ENCODE measurements at places on chromosomes 4 and X.

- DNase-seq: no peak
Observed at GRCh38 chr4:55347610-55348228, 1.7 kb downstream of the SRD5A3 start.

- DNase-seq: no peak
Observed at GRCh38 chrX:36035550-36035949, 116.0 kb downstream of the CFAP47 start.

DNA sequence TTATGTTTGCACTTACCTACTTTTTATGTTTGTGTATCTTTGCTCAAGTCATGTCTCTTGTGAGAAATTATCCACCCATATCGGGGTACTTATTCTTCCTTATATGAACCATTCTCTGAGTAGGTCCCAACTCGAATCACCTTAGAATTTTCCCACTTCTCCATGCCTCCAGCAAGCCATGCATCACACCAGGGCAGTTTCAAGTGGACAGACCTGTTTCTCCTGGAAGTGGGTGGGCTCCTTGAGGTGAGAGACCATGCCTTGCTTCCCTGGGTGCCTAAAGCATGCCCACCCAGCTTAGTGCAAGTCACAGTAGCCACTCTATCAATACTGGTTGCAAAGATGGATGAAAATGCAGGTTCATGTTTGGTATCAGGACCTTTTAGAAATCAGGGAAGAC lies 187.2 kb downstream of the KIT start:
- no peak for DNase-seq

- no peak for DNase-seq
Observed at GRCh38 chr4:76197971-76198410, 15.6 kb downstream of the SCARB2 start.

GRCh38 chr4:41670982-41671381 lies 77.5 kb downstream of the PHOX2B start:
- DNase-seq: no peak

DNA sequence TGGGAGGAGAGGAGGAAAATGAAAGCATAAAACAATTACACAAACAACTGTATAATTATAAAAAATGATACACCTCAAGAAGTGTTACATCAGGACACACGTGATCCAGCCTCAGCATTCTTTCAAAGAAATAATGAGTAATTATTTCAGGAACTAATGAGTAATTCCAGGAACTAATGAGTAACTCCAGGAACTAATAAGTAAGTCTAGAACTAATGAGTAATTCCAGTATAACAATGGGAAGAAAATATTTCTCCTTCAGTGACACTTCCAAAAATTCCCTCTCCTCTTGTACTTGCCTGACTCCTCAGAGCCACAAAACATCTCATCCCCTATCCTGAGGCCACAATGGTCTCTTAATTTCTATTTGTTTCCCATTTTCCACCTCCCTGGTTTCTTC lies 63.5 kb upstream of the COL25A1 start:
- DNase-seq: no peak

- no peak for DNase-seq
Observed at GRCh38 chr4:178081896-178082295, 639.7 kb upstream of the AGA start.

- DNase-seq: no peak
Observed at GRCh38 chrX:106707771-106708454, 18.6 kb upstream of the RNF128 start.

GRCh38 chrX:48648336-48648751 lies 35.3 kb upstream of the WAS start:
- DNase-seq: peak; percentile 6

- DNase-seq: no peak
Observed at GRCh38 chr4:36281384-36282106, at the start of gene DTHD1. TSS of gene DTHD1 (plus strand) at chr4:36281616. CDS start at chr4:36281759, 143 bp downstream.

DNA sequence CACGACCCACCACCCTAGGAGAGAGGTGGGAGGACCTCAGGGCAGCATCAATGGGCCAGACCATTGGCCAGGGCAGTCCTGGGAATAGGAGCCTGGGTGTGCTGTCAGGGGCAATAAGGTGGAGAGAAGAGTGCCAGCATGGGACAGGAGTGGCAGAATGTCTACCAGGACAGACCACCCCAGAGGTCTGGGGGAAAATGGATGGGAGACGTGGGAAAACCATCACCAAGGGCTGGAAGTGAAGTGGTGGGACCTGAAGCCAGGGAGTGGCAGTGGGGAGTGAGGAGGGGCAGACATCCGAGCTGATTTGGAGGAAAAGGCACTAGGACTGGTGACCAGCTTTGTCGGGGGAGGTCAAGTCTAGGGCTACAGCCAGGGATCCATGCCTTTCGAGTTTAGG lies 993 bp downstream of the EVC2 start:
- no peak for DNase-seq

- DNase-seq: no peak
Observed at GRCh38 chr4:174358829-174359228, 75.1 kb downstream of the CEP44 start.

- DNase-seq: no peak
Observed at GRCh38 chr4:85084371-85085094, 118.0 kb upstream of the WDFY3 start.

DNA sequence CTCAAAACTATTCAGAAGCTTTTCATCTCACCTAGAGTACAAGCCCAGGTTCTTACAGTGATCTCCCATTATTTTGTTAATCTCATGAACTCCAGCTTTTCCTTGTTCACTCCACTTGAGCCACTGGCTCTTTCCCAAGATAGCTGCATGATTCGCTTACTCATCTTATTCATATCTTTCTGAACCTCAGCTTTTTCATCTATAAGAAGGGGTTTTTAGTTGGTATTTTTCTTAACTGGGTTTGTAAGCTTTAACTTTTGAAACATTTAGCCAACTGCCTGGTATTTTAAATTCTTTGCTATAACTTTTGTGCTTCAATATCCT lies 24.0 kb downstream of the GIMD1 start:
- no peak for DNase-seq

DNA sequence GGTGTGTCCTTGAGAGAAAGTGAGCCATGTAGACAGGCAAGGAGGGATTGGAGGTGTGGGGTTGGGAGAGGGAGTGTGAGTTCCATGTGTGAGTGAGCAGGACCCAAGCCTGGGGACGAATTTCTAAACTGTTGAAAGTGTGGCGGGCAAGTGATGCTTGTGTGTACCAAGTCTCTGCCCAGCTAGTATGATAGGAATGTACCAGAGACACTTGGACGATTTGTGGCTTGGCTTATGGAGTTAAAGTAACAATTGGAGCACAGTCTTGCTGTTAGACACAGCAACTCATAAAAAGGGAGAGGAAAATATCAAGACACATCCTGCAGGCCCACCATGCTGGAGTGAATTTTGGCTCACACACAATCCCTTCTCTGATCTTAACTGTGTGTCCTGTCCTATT lies 8.5 kb downstream of the PTTG2 start:
- no peak for DNase-seq

GRCh38 chr4:1727117-1728031 lies 6.1 kb downstream of the TACC3 start:
- no peak for DNase-seq

GRCh38 chr4:169071747-169072146 lies 61.7 kb upstream of the CBR4 start:
- DNase-seq: no peak

DNA sequence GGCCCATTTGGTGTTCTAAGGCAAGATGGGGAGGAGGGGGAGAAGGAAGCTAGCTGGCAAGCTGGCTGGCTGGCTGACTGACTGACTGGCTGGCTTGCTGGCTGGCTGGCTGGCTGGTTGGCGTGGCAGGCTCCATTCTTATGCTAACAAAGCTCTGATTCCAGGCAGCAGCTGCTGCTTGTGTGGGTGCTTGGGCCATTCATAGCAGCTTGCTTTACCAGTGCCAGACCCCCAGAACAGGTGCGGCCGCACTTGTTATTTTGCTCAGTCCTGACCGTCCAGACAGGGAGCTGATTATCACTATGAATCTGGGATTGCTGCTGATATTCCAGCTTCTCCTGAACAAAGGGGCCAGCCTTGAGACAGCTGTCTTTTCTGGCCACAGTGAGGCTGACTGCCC lies 131.2 kb upstream of the PAK3 start:
- DNase-seq: no peak

DNA sequence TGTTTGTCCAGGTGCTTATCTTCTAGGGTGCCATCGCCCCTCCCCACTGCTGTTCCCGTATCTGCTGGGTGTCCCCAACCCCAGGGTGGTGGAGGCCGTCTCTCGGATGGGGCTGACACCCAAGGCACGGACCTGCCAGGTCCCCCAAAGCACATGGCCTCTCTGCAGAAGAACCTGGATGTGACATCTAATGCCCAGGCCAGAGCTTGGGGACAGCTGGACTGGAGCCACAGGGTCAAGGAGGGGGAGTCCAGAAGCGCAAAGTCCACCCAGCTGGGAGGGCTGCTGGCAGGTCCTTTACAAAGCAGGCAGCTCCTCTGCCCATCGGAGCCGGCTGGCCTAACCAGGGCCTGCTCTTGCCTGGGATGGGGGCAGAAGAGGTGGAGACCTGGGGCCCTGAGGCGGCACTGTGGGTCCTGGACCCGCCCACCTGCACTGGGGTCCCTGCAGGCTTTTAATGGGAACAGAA lies 751 bp upstream of the DOK7 start:
- DNase-seq: no peak

- DNase-seq: no peak
Observed at GRCh38 chr4:3744901-3745300, 21.3 kb upstream of the ADRA2C start.

DNA sequence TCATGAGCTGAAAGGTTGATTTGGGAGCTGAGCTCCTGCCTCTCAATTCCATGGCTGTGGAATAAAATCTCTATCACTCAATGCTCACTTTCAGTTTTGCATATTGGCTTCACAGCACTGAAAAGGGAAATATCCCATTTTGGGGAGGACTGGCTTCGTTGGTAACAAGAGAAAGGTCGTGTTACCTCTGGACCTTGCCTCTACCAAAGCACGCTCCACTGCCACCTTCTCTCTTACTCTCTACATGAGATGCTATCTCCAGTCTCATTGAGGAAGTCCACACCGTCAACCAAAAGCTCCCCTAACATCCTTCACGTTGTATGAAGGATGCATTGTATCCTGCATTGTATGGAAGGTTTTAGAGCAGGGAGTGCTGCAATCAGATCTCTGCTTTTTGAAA lies 195.0 kb upstream of the LDB2 start:
- DNase-seq: no peak

DNA sequence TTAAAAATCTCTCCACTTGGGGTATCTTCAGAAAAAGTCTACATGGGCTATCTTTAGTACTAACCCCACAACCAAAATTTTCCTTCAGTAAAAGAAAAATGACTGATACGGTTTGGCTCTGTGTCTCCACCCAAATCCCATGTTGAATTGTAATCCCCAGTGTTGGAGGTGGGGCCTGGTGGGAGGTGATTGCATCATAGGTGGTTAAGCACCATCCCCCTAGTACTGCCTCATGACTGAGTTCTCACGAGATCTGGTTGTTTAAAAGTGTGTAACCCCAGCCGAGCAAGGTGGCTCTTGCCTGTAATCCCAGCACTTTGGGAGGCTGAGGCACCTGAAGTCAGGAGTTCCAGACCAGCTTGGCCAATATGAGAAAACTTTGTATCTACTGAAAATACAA lies 66.8 kb downstream of the USP46 start:
- no peak for DNase-seq

- DNase-seq: no peak
Observed at GRCh38 chr4:113009461-113009860, 40.0 kb upstream of the ANK2 start.

GRCh38 chr4:36353998-36354397 lies 72.6 kb downstream of the DTHD1 start:
- DNase-seq: no peak

GRCh38 chrX:131764216-131764615 lies 220.3 kb downstream of the OR13H1 start:
- no peak for DNase-seq

DNA sequence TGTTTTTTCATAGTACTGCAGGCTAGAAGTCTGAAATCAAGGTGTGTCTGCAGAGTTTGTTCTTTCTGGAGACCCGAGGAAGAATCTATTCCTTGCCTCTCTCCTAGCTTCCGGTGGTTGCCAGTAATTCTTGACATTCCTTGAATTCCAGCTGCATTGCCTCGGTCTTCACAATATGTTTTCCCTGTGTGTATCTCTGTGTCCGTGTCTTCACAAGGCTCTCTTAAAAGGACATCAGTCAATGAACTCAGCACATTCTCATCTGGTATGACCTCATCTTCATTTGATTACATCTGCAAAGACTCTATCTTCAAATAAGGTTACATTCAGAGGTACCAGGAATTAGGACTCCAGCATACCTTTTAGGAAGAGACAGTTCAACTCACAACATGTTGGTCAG lies 163.4 kb downstream of the BANK1 start:
- DNase-seq: no peak

DNA sequence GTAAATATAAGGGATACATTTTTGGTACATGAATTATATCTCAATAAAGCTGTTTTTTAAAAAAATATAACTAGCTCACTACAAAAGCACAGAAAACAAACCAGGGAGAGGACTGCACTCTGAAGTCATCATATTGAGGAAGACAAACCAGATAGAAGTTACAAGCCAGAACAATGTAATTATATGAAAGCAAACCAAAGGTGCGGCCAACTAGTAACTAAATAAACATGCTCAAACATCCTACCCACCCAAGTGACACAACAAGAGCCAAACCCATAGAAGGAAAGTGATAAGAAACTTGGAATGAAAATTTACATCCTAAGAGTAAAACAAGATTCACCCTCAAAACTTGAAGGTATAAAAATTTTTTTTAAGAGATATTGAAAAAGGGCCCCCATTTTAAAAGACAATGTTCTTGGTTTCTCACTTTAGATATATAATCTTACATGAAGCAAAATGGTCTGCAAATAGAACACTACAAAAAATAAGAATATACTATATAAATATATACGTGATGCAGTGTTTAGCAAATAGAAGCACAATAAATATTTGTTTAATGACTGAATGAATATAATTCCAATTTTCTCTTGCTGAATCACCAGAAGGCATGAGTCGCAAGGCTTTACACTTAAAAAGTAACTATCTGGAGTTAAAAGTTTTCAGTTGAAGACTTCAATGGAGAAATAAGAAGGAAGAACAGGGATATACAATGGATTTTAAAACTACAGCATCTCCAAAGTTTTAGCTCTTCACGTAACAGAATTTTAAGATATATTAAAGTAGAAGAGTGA lies 4.0 kb upstream of the SH3D19 start:
- no peak for DNase-seq

DNA sequence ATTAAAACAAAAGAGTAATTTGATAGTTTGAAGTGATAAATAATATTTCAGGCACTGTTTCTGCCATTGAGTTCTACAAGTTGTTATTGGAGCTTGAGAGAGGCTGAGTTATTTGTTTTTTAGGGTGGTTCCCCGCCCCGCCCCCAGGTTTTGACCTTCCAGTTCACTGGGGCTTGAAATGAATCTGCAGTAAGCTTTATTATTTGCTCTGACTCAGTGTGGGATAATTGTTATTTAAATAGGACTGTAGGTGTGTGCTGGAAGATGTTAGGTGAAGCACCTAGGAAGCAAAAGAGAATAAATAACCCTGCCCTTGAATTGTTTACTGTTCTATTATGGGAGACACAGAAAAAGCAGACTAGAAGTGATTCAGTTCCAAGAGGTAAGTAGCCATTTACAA lies 81.2 kb upstream of the KCNIP4 start:
- no peak for DNase-seq

- no peak for DNase-seq
Observed at GRCh38 chrX:17078031-17078720, 131.7 kb downstream of the REPS2 start.

- DNase-seq: no peak
Observed at GRCh38 chr4:183906739-183907651, 1.9 kb downstream of the STOX2 start.
